ENCODE measurements at places on chromosomes 2 and 18. TPM values are rescaled to one million over a fixed set of nuclear protein-coding genes. Genes with fewer than 3 reads are reported as not detected.

- DNase-seq = no peak
These were observed 98.5 kb downstream of the MYOM1 start for GRCh38 chr18:3121259-3121658.

- DNase-seq = no peak
These were observed 740 bp downstream of the CHMP3 start for GRCh38 chr2:86562485-86562921.

DNA sequence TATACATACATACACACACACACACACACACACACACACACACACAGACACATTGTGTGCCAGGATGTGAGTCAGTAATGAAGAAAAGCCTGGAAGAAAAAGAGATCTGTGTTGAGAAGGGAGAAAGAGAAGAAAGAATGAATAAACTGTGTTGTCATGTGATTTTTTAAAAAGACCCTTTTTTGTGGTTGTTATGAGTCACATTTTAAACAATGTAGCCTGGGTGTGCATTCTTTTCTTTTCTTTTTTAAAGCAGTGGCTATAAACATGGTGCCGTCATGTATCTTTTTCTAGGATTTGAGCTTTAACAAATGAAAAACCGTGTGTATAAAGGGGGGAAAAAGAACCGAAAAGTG, 87.2 kb downstream of the NRP2 start:
- no peak for DNase-seq

GRCh38 chr2:240590681-240591111, 4.2 kb downstream of the CAPN10 start:
- DNase-seq = no peak

- peak; percentile 18 for DNase-seq
These were observed 4.1 kb upstream of the ITPRIPL1 start for GRCh38 chr2:96320728-96321622.

DNA sequence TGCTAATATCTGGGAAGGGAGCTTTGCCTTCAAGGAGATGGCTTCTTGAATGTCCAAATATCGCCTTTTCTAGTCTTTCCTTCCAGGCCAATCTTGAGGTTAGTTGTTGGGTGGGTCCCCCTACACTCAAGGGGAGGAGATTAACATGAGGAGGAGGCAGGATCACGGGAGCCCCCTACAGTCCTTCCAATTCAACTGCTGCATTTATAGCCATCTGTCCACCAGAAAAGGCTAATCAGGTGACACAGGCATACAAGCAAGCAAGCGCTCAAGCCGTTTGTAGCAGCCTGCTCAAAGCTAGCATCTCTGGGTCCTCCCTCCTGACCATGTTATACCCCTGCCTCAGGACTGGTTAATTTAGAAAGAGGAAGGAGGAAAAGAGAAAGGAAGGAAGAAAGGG, 87.6 kb downstream of the MRPS9 start:
- peak; percentile 12 for DNase-seq

DNA sequence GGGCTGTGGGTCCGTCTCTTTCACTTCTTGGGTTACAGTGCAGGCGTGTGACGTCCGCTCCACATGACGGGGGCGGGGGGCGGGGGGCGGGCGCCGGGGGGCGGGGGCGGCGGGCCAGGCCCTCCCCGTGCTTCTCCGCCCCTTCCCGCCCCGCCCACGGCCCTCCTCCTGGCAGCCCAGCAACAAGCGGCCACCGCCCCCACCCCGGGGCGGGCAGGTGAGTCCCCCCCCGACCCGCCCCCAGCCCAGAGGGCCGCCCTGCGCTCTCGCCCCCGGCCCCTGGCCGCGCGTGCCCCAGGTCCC, 3.6 kb downstream of the ZNF516 start:
- peak; percentile 17 for DNase-seq

SP140 gene
- total RNA-seq = not detected

DNA sequence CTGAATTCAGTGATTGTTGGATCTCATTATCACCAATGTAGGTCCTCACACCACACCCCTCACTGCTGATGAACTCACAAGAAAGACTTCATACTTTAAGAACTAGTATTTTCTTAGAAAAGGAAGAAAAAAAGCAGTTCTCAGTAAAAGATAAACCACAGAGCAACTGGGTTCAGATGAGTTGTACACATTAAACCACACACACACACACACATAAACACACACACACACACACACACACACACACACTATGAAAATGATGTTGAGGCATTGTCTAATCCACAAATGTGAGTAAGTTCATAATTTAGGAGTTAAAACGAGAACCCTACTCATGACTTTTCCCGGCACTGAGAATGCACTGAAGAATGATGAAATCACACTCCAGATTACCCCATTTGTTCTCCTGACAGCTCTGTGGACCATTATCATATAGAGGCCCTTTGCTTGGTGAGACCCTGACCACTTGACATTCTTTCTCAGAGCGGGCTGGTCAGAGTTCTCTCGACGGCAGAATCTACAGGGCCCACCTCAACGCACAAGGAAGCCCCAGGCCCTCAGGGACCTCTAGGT, 106.2 kb downstream of the BCL2 start:
- no peak for DNase-seq

GRCh38 chr18:49739275-49739674, 74.1 kb downstream of the ACAA2 start:
- DNase-seq = no peak

DNA sequence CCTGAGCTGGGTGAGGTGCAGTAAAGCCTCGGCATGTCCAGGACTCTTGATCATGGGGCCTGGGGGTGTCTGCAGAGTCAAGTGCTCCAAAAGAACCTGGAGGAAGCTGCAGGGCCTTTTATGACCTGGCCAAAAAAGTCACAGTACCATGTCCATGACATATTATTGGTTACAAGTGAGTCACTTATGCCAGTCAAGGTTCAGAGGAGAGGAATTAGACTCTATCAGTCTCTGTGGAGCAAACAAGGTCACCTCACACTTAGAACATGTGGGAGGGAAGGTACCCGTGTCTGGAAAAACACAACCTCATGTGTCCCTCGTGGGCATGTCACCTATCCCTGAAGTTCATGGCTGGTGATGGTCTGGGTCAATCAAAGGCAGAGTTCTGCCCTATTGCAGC, 465.7 kb downstream of the FBXO15 start:
- no peak for DNase-seq

RESP18 gene
- total RNA-seq = not detected

DNA sequence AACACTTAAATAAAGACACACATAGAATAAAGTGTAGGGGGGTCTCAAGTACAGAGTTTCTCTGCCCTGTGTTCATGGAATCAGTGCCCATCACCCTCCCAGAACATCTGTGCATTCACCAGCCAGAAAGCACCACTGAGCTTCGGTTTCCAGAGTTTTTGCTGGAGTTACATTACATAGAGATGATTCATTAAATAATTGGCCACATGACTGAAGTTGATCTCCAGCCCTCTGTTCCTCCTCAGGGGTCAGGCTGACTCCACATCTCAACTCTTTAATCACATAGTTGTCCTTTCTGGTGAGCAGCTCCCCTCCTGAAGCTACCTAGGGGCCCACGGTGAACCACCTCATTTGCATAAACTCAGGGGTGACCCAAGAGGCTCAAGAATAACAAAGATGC, 129.8 kb downstream of the METTL4 start:
- no peak for DNase-seq

GPR75 gene
- total RNA-seq = 1.4 TPM

TBR1 gene
- not detected for total RNA-seq

IL1F10 gene
- not detected for total RNA-seq

GRCh38 chr2:30894498-30895119, 87.4 kb upstream of the CAPN13 start:
- DNase-seq = no peak

DNA sequence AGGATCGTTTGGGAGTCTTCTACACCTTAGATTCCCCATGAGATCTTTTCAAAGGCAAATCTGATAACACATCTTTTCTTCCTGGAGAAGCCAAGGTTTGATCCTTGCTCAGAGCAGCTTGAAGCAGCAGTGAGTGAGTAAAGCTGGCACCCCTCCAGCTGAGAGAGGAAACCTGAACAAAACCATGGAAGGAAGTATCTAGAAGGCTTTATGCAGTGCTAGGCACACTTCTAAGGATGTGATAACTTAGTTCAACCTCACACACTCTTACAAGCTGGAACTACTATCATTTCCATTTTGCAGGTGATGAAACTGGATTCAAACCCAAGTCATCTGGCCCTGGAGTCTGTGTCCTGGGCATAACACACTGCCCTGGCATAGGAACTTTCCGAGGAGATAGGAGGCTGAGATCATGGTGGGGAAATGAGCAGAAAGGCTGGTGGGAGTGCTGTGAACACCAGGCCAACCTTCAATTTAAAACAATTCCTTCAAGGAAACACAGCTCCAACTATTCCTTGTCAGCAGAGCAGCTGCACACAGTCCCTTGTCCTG, 71.2 kb downstream of the CTAGE1 start:
- peak; percentile 72 for DNase-seq

CHRNA1 gene
- total RNA-seq = not detected

DNA sequence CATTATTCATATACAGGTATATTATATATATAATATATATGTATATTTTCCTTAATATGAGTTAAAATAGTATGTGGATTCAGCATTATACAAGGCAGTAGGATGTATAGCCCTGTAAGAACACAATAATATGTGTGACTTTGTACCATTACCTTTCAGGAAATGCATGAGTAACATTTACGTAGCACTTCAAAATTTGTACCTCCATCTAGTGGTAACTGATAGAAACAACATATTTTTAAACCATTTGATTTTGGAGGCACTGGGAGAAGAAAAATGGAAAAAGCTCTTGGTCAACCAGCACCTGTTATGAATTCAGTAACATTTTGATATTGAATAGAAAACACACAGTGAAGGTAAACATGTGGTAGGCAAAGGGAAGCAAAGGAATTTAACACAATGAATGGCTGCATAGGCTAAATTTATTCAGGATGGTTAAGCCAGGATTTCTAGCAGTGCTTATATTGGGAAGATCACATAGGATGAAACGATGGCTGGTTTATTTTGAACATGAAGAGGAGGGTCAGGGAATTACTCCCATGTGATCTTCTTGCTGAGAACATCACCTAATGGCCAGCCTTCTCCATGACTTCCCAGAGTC, 565.5 kb downstream of the CCDC85A start:
- peak; percentile 27 for DNase-seq

GRCh38 chr18:9658087-9658641, 43.8 kb upstream of the PPP4R1 start:
- DNase-seq = peak; percentile 38

- no peak for DNase-seq
These were observed 136.9 kb upstream of the SIX3 start for GRCh38 chr2:44804406-44805265.

- DNase-seq = no peak
These were observed 16.5 kb downstream of the SDC1 start for GRCh38 chr2:20208476-20208859.
